ENCODE measurements at places on chromosomes 12 and 14.

DNA sequence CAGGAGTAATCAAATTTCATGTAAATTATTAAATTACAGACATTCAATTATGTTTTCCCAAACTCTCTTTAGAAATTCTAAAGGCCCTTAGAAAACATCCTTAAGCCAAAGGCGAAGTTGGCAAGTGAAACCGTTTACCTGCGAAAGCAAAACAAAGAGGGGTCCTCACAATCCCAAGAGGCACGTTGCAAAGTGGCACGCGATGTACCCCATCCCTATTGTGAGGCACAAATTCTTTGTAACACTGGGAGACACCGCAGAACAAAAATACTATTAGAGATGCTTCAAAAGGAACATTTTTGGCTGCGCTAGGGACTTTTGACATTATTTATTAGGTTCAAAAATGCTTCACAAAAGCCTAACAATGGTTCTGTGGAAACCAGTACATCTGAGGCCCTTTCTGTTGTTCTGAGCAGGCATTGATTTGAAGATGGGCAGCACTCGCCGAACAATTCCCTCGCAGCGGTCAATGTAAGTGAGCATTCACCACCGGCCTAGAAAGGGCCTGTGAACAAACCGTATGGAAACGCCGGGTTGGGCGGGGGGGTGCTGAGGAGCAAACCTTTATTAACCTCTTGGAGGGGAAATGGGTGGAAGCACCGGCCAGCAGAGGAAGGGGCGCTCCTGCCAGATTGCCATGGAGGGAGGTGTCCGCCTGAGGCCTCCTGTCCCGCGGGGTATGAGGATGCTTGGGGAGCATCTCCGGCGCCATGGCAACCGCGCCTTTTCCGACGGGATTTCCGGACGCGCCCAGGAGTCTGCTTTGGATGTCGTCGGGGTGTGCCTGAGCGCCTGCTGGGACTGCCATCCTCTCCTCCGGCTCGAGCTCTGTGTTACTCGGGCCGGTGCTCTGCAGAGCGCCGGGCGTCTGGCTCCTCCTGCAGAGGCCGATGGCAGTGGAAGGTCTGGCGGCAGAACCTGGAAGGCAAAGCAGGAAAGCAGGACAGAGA lies 193.9 kb downstream of the C12orf42 start:
- DNase-seq, result no peak

DNA sequence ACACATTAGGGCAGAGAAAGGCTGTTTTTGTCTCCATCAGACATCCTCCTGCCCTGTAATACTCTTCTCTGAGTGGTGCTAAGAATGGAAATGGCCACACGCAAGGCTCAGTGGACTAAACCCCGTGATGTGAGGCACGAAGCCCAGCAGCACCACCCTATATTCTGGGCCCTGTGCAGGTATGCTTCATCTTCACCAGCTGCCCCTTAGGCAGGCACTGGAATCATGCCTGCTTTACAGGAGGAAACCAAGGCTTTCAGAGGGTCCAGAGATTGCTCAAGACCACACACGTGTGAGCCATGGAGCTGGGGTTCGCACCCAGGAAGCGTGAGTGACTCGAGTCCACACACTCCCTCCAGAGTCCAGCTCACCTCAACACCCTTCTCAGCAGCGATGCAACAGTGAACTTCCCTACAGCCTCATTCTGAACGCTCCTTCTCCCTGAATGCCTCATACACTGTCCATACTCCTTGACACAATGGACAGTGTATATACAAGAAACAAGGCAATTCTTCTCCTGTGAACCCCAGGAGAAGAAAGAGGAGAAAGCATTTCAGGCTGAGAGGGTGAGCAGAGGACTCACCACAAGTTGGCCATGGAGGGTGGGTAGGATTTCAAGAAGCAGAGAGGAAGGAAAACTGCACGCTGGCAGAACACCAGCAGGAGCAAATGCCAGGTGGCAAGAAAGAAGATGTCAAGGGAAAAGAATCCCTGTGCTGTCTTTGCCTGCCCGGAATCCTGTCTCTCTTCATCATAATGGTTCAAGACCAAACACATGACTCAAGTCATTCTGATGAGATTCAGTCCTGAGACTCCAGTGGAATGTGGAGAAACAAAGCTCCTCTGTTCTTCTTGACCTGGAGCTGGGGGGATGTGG lies 39.1 kb downstream of the NT5DC3 start:
- DNase-seq, result no peak

DNA sequence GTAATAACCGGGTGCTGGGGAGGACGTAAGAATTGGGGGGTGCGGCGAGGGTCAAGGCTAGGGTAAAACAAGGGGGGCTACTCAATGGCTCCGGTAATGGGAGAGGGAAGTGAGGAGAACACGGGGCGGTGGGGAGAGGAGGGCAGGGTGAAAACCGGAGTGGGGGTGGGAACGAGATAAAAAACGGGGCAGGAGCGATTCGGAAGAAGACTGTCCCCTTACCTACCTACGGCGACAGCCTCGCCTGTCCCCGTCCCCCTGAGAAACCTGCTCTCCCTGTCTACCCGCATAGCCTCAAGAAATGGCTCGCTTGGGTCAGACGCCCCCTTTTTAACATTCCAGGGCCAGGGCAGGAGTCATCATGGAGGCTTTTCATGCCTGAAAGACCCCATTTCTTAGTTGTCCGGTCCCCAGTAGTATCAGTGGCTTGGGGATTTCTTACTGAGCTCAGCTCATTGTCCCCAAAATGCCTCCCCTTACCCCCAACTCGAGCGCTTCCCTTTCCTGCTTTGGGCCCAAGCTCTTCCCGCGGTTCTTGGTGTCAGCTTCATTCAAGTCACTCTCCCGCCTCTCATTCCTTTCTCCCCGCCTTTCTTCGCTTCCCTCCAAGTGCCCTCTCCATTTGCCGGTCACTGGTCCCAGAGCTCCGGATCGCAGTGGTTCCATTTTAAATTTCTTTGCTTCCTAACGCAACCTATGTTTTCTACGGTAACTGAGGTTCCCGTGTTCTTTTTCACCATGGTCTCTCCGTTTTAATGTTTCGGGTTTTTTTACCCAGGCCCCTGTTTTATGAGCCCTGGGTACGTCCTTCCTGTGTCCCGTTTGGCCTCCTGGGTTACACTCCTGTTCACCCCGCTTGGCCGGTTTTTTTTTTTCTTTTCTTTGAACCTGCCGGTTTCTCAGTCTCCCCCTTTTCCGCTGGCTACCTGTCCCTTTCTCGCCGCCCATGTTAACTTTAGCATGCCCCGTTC lies 1.2 kb upstream of the WSB2 start:
- no peak for DNase-seq

- DNase-seq, result no peak
Observed at GRCh38 chr14:52020161-52020714, 30.9 kb downstream of the RTRAF start.

DNA sequence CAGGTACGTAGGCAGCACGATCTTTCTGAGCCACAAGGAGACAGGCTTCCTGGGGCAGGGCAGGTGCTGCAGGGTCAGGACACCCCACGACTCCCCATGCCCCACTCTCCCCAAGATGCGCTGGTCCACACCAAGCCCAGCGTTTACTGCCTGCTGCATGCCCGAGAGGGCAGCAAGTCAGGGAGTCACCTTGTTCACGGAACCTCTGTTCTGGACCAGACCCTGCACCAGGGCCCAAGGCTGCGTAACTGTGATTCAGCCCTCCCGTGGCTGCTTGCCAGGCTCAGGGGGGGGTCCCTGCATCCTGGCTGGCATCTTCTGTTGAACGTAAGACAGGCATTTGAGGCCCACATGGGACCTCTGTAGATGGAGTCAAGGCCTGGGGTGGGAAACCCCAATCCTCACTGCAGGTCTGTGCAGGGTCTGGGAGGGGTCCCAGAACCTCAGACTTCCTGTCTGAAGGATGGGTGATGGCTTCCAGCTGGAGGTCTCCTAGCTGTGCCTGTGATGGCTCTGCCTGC lies 228.6 kb upstream of the RTL1 start:
- no peak for DNase-seq

- DNase-seq, result no peak
Observed at GRCh38 chr12:100899301-100899700, 104.7 kb downstream of the ANO4 start.

DNA sequence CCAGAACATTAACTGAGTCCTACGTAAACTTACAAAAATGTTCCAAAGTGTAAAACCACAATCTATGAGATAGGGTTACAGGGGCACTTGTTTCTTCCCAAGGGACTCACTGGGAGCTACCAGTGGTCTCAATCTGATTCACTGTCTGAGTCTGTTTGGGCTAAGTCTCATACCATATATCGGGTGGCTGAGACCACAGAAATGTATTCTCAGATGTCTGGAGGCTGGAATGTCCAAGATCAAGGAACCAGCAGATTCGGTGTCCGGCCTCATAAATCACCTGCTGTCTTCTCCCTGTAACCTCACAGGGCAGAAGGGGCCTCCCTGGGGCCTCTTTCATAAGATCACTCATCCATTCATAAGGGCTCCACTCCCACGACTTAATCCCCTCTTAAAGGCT lies 616.3 kb upstream of the TMEM132C start:
- no peak for DNase-seq

DNA sequence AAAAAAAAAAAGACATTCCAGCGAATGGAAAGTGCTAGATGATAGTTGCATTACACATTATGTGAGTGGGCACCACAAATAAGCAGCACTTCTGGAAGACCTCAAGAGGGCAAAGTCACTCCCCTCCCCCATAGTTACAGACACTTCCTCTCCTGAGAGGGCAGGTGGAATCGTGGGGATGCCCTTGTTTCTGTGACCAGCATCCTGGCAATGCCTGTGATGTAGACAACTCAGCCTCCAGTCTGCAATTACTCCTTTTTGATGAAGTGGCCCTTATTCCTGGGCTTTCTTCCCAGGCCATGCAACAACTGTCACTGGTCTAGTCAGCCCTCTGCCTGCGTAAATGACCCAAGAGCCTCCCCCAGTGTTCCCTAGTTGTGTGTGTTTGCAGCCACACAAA lies 104.8 kb downstream of the VRK1 start:
- DNase-seq, result no peak

- no peak for DNase-seq
Observed at GRCh38 chr14:29043737-29044136, 277.1 kb downstream of the FOXG1 start.

DNA sequence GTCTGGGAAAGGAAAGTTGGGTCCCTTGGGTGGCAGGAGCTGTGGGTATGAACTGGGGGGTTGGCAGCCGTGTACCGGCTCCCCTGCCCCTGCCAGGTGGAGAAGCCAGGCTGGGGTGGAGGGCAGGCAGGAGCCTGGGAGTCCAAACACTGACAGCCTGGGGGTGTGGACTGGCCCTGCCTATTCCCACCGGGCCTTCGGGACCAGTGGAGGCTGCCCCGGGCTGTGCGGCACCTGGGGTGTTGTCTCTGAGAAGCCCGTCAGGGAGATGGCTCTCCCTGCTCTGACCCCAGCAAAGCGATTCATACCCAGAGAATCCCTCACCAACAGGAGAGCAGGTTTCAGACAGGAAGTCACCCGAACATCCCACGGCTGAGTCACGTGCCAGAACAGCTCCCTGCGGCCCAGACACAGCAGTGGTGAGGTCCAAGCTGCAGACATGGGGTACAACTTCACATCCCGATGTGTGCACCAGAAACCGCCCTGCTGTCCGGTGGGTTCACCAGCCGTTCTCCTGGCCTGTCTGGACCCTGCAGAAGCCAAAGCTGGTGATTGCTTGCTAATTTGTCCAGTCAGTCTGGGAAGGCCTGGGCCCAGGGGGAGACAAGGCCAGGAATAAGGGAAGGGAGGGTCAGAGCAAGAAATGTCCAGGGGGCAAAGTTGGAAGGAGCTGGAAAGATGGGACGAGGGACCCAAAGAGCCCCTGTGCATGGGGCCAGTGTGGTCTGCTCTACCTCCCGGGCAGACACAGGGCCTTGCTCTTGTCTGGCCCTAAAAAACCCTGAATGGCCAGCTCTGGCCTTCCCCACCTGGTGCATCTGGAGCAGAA lies 2.1 kb upstream of the GPR132 start:
- DNase-seq, result peak; percentile 18

DNA sequence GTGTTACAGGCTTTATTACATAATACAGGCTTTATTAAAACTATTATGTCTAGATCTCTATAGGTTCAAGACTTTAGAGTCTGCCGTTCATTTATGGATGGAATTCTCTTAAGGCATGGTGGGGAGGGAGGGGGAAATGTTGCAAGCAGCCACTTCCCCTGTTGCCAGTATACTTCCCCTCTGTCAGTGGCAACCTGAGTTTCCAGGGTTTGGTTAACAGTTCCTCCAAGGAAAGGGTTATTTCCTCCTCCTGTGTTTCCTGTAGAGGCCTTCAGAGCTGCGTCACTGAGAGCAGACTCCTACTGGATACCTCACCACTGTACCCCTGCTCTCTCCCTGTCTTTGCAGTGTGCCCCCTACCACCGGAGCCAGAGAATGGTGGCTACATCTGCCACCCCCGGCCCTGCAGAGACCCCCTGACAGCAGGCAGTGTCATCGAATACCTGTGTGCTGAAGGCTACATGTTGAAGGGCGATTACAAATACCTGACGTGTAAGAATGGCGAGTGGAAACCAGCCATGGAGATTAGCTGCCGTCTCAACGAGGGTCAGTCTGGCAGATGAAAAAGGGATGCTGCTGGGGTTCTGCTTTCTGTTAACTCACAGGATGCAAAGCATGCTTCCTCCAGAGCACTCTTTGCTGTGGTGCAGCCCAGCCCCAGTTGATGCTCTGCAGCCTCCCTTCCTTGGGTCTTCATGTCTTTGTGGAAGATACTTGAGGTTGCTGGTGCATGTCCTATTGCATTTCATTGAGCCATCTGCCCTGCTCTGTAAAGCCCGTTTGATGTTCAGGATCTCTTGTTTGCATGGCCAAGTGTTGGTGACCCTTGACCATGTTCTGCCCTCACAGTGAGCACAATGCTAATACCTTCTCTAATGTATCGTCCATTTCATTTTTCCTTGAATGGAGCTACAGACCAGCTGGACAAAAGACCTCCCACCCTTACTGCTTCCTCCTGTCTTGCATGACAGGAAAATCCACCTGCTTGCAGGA lies 63.6 kb upstream of the SRSF5 start:
- no peak for DNase-seq

GRCh38 chr12:58479401-58479800 lies 440.9 kb downstream of the LRIG3 start:
- no peak for DNase-seq

DNA sequence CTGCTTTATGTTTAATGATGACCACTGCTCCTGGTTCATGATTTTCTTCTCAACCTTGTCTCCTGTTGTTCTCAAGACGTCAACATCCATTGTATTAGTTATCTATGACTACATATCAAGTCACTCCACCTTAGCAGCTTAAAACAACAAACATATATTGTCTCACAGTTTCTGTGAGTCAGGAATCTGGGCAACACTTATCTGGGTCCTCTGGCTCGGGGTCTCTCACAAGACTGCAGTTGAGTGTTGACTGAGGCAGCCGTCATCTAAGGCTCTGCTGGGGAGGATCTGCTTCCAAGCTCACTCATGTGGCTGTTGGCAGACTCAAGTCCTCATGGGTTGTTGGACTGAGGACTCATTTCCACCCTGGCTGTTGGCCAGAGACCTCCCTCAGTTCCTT lies 27.3 kb upstream of the FRS2 start:
- no peak for DNase-seq

All from MM.1S (cell line).